Spinal cord (tissue), 10 donors: ENCODE measurements at places on chromosomes 3 and 15.
A peak's percentile ranks its signal among the peaks of the same experiment; 100 is the strongest.

GRCh38 chr3:43034911-43035310 is 55.8 kb downstream of the GASK1A start:
- no peak for DNase-seq

DNA sequence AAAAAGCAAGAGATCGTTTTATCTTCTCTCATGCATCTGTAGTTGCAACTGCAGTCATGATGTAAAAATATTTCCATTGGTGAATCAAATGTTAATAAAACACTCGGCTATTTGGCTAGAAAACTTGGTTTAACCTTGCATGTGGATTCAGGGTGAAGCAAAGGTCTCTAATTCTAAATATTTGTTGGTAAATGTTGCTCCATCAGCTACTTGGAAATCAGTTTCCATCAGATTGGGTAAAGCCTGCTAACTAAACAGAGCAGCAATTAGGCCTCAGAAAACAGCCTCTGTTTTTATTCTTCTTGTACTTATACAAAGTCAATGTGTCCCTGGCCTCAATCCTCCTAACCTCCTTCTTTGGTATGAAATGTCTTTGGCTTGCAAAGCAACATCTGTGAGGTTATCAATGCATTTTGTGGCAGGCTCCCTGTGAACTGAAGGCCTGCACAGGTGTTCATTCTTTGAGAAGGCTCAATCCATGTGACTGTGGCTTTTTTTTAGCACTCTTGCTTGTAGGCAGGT is 312.3 kb downstream of the WDR72 start:
- no peak for DNase-seq

DNA sequence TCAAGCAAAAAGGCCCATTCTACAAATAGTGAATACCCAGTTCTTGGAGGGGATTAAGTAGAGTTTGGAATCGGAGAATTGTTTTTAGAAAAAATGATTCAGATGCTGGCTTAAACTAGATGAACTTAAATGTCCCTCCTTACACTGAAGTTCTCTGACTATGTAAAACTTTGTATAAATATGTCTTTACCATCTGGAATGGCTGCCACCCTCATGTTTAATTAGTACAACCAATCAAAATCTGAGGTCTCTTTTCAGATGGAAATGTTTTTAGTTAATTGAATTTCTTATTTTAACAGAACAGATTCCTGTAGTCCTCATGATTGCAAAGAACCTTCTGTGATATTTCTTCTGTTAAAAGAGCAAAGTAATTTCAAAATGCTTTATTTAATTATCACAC is 94.8 kb downstream of the CADM2 start:
- peak; percentile 64 for DNase-seq

DNA sequence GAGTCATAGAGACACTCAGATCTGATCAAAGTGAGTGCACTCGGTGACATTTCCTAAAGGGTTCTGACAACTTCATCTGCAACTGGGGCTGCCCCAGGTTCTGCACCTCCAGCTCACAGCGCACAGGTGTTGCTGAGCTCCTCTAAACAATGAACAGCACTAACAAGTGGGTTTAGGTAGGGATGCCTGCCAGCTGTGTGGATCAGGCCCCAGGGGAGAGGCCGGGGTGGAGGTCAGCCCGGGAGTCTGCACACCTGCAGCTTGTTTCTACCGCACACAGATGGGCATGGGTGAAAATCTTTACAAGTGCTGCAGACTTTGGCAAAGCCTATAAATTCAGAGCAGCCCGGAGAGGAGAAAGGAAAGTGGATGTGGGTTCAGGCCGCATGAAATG is 355 bp downstream of the FBXW12 start:
- DNase-seq: no peak

GRCh38 chr3:160157321-160157720 is 67.9 kb upstream of the C3orf80 start:
- no peak for DNase-seq

DNA sequence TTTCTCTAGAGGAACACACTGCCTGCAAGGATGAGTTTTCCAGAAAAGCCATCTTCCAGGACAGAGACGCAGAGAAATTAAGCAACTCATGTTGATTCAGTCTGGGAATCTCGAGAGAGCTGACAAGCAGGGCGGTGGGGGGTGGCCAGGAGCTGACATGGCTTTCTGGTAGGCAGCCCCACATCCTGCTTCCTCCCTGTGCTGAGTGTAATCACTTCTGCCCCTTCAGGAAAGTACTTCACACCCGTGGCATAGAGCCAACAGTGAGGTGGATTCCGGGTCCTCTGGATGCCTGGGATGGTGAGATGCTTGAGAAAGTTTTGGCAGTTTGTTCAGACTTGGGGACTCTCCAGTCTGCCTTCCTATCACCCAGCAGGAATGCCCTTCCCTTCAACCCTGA is 221.1 kb downstream of the SLCO3A1 start:
- no peak for DNase-seq

DNA sequence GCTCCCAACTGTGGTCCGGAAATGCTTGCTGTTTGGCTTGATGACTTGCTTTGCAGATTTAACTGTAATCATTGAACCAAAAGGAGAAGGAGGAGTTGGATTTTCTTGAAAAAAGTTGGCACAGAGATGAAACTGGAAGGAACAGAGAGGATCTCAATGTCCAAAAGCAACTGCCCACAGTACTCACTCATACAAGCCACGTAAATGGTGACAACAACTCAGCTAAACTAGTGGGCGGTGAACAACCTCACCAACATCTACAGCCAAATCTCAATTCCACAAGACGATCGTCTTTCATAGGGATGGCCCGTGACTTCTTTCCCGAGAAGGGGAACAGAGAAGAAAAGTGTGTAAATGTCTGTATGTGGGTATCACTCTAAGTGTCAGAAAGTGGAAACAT is 48.1 kb downstream of the MYO5C start:
- no peak for DNase-seq

DNA sequence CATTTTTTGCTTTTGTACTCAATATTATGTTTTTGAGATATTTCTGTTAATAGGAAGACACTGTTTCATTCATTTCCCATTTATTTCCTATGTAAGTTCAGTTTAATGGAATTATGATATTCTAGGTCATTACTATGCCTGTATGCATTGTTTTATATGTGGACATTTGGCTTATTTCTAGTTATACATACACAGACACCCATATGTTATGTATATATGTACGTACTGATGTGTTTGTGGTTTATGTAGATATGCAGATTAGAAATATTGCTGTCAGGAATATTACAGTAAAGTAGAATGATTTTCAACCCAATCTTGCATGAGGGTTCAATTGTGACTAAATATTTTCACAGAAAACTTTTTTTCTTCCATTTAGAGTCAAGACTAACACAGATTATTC is 190.5 kb downstream of the KCNH8 start:
- DNase-seq: no peak

DNA sequence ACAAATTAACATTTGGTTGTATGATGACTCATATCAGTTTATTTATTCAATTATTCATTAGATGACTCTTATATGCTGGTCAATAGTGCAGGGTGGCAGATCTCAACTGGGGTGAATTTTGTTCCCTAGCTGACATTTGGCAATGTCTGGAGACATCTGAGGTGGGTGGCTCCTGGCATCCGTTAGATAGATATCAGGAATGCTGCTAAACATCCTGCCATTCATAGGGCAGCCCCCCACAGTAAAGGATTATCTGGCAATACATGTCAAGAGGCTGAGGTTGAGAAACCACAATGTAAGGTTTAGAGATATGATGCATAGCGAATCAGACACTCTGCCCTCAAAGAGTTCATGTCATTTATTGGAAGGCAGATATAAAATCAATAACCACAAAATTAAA is 719.9 kb downstream of the CADM2 start:
- no peak for DNase-seq

DNA sequence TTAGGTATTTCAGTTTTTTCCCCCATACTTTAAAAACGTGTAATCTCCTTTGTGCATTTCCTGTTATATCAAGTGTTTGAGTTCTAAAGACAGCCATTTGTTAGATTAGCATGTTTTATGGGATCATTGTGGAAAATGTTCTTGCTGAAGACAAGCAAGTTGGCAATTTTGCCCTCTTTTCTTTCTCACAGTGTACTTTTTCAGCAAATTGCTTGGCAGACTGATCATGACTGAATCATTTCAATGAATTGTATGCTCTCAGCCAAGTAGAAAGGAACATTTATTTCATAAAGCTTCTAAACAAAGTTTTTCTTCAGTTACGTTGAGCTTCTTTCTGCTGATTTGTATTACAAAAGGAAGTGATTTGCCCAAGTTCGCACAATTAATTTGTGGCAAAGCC is 51.6 kb downstream of the ATG7 start:
- peak; percentile 22 for DNase-seq

GRCh38 chr15:33738941-33739664 is 229.2 kb upstream of the CHRM5 start:
- no peak for DNase-seq

DNA sequence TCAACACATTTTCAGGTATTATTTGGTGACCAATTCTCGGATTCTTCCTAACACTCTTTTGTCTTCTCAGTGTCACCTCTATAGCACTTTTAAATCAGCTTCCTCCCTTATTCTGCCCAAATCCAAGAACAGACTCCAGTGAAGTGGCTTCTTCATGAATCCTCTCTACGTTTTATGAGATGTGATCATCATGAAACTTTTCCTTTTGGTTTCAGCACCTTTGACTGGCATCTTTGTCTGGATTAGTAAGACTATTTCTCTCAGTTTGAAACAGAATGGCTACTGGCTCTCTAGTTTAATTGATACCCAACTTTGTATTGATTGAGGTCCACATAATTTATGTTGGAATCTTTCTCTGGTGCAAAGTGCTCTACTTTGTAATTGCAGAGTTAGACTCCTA is 45.6 kb downstream of the CMC1 start:
- DNase-seq: no peak

GRCh38 chr3:188533612-188534357 is 379.8 kb downstream of the LPP start:
- DNase-seq: no peak

DNA sequence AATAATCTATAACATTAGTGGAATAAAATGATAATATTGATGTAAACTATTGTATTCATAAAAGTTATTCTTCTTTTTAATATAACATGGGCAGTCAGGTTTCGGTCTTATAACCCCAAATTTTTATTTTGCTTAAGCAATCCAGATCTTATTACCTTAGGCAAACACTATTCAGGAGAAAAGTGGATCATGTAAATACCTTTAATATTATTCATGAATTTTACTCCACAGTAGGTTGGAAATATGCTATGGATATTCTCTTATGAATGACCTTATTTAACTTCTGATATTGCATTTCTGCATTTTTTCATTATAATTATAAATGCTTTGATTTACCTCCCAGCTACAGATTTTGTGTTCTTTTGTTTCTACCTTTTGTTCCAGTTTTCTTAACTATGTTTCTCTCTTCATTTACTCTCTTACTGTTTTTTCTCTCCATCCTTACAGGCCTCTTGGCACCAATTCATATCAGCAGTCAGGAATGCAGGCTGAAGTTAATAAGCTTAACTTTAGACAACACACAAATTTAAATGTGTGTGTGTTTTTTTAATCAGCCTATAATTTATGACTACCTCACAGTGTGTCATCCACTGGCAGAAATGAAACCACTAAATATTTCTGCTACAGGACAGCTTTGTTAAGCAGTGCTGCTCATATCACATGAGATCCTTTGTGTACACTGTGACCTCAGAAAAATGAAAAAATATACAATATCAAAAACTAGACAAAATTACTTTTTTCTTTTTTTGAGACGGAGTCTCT is 111.0 kb downstream of the NSUN3 start:
- DNase-seq: no peak

- no peak for DNase-seq
These were observed 8.7 kb downstream of the SLC6A6 start for GRCh38 chr3:14411166-14411526.

GRCh38 chr3:26118165-26118564 is 328.3 kb downstream of the OXSM start:
- DNase-seq: no peak

- no peak for DNase-seq
These were observed 465.6 kb upstream of the TPRG1 start for GRCh38 chr3:188706176-188706575.

DNA sequence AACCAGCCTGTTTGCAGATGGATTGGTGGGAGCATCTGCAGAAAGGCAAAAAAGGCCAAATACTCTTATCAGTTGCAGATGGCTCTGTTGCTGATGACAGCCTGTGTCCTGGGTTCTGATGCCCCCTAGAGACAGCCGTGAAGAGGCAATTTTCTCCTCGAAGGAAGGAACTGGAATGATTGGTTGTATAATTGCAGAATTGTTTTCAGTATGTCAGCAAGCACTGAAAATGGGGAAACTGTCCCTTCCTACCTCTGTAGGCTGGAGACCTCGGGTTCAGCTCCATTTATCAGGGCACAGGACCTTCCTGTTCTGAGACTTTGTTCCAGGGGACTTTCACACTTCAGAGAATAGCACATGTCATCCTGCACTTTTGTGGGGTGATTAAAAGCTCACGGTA is 103.0 kb downstream of the PGPEP1L start:
- DNase-seq: no peak

DNA sequence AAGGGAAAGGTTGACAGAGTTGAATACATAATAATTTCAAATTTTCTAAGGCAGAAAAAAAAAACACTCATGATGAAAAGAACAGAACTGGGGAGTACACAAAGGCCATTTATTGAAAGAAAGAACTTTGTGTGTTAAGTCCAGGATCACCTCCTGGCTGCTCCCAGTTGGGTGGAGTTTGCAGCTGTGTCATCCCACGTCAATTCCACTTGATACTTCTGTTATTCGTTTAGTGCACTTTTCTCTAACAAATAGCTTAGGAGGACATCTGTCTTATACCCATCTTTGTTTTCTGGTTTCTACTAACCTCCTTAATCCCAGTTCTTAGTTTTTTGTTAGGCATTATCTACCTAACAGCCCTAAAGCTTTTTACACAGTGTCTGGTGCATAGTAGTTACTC is 44.7 kb downstream of the SGO1 start:
- DNase-seq: peak; percentile 57

GRCh38 chr3:126212250-126212619 is 31.8 kb upstream of the ALDH1L1 start:
- DNase-seq: no peak

DNA sequence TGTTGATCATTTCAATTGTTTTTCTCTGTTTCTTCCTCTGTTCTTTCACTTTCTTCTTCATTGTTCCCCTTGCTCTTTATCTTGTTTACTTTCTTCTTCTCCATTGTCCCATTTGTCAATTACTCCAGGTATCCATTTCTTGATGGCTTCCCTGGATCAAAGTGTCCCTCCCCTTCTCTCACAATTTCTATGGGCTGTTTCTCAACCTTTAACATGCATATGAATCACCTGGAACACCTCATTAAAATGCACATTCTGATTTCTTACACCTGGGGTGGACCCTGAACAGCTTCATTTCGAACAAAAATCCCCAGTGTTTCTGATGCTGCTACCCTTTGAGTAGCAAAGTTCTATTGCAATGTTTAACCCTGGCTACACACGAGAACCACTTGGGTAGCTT is 454.8 kb downstream of the EPHA6 start:
- no peak for DNase-seq

DNA sequence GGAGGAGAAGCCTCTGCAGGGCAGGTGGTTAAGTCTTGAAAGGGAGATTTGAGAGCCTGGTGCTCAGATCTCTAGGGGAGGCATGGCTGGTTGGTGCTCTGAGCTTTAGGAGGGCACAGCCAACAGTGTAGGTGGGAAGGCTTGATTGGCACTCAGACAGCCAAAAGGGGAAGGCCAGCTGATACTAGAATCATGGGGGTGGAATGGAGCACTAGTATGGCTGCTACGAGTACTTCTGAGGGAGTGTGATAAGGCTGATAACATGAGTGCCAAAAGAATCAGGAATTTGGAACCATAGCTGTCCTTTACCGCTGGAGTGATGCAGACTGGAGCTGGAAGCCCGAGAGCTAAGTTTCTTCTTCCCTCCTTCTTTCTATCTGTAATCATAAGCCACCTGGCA is 184.6 kb upstream of the TBC1D5 start:
- DNase-seq: no peak

GRCh38 chr15:100873029-100873677 is 6.5 kb upstream of the ALDH1A3 start:
- peak; percentile 43 for DNase-seq
